HS-27A (cell line): ENCODE measurements at places on chromosomes 12 and 14.

GRCh38 chr12:54191550-54192022 is 2.8 kb upstream of the SMUG1 start:
- DNase-seq = peak; percentile 61

- DNase-seq = no peak
Measured at GRCh38 chr14:93107453-93107852, 8.3 kb downstream of the ITPK1 start.

DNA sequence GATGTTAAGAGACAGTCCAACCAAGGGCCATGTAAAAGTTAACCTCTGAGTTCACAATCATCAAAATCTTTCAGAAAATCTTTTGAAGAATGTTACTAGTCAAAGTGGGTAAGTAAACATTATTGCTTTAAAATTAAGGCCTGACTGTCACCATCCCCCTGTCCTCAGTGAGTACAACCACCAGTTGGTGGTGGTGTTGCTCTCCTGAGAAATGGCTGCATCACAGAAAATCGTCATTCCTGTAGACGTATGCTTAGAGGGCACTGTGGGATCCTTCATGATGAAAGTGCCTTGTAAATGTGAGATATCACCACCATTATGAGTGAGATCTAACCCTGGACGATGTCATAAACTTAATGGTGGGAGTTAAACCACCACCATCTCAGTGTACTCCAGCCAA is 451.2 kb downstream of the RPS29 start:
- DNase-seq = no peak

DNA sequence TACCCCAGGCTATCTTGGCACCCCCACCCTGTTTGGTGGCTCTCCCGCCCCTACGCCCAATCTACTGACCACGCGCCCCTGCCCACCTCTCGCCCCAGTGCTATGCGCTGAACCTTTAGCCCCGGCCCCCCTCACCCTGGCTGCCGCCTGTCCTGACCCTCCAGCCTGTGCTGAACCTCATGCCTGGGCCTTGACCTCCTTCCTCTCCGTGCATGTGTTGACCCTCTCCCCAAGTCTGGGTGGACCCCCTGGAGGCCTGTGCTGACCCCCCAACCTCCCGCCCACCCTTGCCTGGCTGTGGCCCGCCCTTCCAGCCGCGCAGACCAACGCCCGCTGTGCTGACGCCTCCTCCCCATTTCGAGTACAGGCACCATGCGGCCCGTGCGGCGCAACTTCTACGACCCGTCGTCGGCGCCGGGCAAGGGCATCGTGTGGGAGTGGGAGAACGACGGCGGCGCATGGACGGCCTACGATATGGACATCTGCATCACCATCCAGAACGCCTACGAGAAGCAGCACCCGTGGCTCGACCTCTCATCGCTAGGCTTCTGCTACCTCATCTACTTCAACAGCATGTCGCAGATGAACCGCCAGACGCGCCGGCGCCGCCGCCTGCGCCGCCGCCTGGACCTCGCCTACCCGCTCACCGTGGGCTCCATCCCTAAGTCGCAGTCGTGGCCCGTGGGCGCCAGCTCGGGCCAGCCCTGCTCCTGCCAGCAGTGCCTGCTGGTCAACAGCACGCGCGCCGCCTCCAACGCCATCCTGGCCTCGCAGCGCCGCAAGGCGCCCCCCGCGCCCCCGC is 20.7 kb downstream of the DTX1 start:
- no peak for DNase-seq

- DNase-seq = peak; percentile 64
Measured at GRCh38 chr12:54032627-54033100, at the start of gene HOXC5. Gene HOXC5, plus strand, starts transcription at chr12:54033050. Its CDS starts 73 bp downstream, at chr12:54033123.

DNA sequence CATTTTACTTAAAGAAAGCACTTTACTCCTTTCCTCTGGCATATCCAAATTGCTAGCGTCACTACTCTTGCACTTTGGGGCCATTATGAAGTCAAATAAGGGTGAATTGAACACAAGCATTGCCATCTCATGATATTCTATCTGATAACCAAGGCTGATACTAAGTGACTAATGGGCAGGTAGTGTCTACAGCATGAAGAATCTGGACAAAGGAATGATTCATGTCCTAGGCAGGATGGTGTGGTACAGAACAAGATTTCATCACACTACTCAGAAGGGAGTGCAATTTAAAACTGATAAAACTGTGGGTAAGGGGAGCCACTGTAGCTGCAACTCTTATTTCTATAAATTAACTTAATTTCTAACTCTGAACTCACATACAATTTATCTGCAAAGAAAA is 7.7 kb upstream of the SLC6A15 start:
- DNase-seq = no peak

GRCh38 chr12:93974252-93974651 is 174.1 kb upstream of the PLXNC1 start:
- no peak for DNase-seq

DNA sequence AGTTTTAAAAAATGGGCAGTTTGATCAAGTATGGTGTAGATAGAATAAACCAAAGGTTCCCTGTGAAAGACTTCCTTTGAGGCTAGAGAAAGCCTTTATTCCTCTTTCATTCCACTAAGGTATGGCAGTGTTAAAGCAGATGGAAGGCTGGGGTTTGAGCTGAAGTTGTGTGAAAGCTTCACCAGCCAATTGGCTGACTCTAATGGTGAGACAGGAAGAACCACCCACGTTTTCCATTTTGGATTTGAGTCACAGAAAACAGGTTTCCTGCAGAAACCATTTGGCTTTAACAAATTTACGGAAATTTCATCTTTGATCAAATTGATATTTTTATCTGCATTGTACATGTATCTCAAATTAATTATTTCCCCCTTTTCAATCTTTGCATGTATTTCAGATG is 455.0 kb downstream of the PCNX1 start:
- DNase-seq = no peak

DNA sequence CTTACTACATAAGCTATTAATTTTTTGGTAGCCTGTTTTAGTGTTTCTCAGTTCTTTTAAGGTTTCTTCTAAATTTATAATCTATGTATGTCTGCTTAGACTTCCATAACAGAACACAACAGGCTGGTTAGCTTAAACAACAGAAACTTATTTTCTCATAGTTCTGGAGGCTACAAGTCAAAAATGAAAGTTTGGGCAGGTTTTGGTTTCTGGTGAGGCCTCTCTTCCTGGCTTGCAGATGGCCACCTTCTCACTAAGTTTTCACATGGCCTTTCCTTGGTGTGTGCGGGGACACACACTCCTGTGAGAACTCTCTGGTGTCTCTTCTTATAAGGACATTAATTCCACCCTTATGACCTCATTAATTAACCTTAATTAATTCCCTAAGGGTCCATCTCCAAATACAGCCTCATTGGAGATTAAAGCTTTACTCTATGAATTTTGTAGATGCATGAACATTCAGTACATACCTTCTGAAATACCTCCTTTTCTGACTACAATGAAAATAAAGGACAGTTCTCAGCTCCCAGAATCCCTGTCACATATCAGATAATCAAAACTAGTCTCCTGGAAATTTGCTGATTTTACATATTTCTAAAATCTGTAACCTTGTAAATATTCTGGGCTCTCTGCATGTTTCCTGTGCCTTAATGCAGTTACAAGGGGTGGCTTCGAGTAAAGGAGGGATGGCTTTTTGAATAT is 23.2 kb upstream of the BMAL2 start:
- DNase-seq = no peak

DNA sequence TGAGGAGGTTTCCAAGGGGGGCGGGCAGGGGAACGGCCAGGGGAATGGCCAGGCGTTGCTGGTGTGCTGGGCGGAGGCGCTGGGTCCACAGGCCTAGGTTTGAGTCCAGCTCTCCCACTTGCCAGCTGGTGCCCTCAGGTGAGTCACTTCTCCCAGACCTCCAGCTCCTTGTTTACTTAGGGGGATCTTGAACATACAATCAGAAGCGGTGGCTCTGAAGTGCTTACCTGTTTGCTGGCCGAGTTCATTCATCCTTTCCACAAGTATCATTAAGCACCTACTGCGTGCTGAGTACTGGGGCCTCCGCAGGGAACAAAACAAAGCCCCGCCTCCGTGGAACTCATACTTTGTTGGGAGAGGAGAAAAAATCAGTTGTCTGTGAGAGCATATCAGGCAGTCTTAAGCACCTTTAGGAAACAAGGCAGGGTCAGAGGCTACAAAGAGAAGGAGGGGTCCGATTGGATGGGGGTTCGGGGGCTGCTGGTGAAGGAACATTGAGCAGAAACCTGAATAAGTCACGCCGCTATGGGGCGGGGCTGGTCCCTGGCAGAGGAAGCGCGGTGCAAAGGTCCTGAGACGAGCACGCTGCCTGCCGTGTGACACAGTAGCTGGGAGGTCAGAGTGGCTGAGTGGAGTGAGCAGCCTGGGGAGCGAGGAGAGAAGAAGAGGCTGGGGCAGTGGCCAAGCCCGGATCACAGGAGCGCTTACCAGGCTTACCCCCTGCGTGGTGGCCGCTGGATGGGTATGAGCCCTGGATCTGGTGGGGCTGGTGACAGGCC is 15.1 kb downstream of the MVK start:
- no peak for DNase-seq

- no peak for DNase-seq
Measured at GRCh38 chr12:29880987-29881386, 97.2 kb upstream of the TMTC1 start.

- no peak for DNase-seq
Measured at GRCh38 chr12:122003651-122004611, 17.8 kb upstream of the BCL7A start.
